ENCODE measurements at places on chromosomes 6 and 20.

GRCh38 chr6:163416557-163417253, 2.2 kb downstream of the QKI start:
- DNase-seq = peak; percentile 21

DNA sequence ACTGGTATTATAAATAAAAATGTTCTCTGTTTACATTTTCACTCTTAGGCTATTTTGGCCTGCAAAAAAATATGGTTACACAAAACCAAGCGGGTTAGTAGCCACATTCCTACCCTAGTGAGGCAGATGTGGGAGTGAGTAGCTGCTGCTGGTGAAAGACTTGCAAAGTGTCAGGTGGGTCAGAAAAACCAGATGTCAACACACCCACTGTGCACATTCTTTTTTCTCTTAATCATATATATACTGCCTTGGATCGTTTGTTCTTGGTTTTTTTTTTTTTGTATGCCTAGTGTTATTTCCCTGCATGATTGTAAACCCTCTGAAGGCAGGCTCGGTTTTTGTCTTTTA, 68.0 kb upstream of the TFB1M start:
- DNase-seq = no peak

- no peak for DNase-seq
Measured at GRCh38 chr6:168145747-168146596, 67.0 kb upstream of the FRMD1 start.

GRCh38 chr6:112372226-112372806, 25.2 kb downstream of the RFPL4B start:
- no peak for DNase-seq

GRCh38 chr20:48841196-48841874, 13.5 kb upstream of the PREX1 start:
- no peak for DNase-seq

- DNase-seq = no peak
Measured at GRCh38 chr20:46870041-46870440, 24.6 kb upstream of the EYA2 start.

- DNase-seq = no peak
Measured at GRCh38 chr6:70270287-70271005, 32.4 kb downstream of the COL9A1 start.

DNA sequence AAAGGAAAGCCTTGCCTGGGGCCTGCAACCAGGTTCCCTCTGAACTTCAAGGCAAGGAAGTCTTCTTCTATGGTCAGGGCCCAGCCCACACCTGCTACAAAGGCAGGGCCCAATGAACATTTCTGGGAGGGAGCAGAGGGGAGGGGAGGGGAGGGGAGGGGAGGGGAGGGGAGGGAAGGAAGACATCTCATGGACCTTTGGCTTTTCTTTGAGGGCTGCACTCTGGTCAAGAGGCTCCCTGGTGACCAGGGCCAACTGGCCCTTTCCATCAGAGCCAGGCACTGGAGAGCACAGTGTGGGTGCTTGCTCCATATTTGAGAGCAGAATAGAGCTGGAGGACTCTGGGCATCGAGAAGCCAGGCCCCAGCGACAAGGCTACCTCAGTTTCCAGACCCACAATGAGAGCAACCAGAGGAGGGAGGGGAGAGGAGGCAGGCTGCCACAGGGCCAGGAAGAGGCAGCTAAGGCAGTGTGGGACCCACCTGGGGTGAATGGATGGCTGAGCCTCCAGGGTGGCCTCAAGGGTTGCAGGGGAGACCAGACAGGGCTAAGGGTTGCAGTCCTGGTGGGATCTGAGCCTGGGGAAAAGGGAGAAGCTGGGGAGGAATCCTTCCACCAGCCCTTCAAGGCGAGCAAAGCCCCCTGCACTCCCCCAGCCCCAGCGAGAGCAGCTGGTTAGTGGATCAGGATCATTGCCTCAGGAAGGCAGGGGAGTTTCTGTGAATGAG, 84.8 kb downstream of the MRPL14 start:
- DNase-seq = no peak

GRCh38 chr6:152981219-152981618, 1.6 kb downstream of the FBXO5 start:
- no peak for DNase-seq

- DNase-seq = no peak
Measured at GRCh38 chr20:7624886-7625285, 315.4 kb downstream of the HAO1 start.

GRCh38 chr20:41245086-41245707, 72.3 kb downstream of the ZHX3 start:
- DNase-seq = no peak

- no peak for DNase-seq
Measured at GRCh38 chr6:155276638-155277037, 12.8 kb downstream of the CLDN20 start.

- DNase-seq = peak; percentile 2
Measured at GRCh38 chr6:97586344-97586743, 303.3 kb upstream of the MMS22L start.

Measured in germinal center (tissue), 1 donor.